Left hindlimb (tissue), 1 donor: ENCODE measurements at places on chromosomes 11 and 22.

DNA sequence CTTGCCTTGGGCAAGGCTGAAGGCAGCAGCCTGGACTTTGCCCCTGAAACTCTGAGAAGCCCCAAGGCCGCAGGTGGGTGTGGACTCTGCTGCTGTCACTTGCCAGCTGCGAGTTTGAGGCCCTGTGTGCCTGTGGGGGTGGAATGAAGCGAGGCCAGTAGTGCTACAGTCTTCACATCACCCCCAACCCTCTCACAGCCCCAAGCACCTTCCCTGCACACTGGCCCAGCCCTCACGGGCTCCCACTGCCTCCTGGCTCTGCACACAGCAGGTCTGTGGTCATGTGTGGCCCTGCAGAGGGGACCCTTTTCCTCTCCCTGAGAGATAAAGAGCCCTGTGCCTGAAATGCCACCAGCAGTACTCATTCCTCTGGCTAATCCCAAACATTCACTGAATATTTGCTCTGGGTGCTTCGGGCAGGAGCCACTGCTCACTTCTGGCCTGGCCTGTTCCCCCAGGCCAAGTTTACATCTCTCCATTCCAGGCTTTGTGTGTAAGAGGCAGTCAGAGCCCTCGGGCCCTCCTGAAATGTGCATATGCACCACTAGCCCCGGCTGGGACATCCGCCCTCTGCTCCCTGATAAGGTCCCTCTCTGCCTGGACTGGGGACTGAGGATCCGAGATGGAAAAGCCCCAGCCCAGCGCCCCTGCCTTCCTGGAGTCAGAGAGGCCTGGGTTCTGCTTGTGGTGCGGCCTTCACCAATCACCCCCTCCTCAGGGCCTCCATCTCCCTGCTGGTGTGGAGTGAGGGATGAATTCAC is 17.7 kb downstream of the MGAT3 start:
- DNase-seq = no peak

GRCh38 chr22:23531283-23531956 is 48.7 kb downstream of the IGLL1 start:
- no peak for DNase-seq

DNA sequence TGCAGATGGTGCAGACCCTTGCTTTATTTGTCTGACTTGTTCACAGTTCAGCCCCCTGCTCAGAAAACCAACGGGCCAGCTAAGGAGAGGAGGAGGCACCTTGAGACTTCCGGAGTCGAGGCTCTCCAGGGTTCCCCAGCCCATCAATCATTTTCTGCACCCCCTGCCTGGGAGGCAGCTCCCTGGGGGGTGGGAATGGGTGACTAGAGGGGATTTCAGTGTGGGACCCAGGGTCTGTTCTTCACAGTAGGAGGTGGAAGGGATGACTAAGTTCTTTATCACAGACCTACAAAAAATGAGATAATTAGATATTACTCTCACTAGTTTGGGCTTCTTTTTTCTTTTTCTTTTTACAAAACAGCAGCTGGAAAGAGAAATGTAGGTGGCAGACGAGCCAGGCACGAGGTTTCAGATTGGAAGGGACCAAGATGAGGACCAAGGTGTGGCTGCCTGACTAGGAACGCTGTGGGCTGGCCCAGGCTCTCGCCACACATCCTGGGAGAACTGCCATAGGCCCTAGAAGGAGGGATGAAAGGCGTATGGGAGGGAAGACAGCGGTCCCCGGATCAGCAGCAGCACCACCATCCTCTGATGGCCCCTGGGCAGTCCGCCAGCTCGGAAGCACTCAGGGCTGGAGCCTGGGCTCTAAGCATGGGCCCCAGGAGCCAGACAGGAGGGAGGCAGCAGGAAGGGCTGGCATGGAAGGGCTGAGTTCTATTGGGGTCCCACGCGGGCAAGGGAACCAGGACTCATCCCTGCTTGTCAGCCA is 14.2 kb downstream of the TXN2 start:
- DNase-seq = peak; percentile 75

DNA sequence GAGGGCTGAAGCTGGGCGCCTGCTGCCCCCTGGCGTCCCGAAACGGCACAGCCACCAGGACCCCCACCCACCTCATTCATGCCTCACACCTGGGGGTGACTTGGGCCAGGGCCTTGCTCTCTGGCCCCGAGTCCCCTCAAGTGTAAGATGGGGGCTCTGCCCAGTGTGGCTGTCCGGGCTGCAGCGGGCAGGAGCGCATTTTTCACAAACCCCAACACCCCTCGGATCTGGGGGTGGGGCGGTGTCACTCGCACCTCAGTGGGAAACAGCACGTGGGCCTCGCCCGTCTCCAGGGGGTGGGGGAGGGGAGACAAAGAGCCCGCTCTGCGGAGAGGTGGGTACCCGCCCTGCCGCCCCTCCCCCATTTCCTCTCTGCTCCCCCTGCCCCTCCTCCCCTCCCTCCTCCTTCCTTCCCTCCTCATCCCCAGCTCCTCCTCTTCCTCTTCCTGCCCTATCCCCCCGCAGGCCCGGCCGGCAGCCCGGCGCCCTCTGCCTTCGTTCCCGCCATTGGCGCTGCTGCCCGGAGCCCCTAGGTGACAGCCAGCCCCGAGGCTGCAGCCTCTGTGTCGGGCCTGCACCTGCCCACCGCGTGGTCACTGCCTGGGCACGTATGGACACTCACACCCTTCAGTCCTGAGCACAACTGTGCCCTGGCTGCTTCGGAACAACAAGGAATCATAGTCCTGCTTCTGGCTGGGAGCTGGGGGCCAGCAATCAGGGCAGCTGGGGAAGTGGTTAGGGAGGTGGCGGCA is 6.8 kb upstream of the CDKN1C start:
- DNase-seq = peak; percentile 83

GRCh38 chr22:44002997-44003396 is 21.1 kb upstream of the PARVB start:
- DNase-seq = no peak

GRCh38 chr11:124865902-124866851 is 945 bp downstream of the ROBO3 start:
- no peak for DNase-seq

DNA sequence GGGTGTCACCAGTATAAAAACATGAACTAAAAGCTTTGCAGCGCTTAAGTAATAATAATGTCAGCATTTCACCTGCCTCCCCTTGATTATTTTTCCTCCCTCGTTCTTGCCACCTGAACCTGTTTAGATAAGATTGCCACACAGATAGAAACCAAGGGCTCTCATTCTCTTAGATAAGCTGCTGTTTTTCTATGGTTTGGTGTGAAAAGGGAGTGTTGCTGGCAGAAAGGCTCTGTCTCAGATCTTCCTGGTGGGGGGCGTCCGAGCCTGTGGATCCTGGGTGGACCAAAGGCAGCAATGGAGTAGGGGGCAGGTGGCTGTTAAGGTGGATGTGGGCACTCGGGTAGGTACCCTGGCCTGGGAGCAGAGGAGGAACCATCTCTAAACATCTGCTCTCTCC is 147.5 kb downstream of the ST3GAL4 start:
- no peak for DNase-seq

- no peak for DNase-seq
These were observed 92.3 kb upstream of the TEAD1 start for GRCh38 chr11:12581923-12582322.
